ENCODE measurements at places on chromosomes 7 and 10.

GRCh38 chr10:110643653-110644597 is at the start of gene RBM20:
RBM20 (plus strand) TSS chr10:110644336; CDS start chr10:110644455, 119 bp downstream.
- no peak for DNase-seq

GRCh38 chr10:11260170-11260569 is 242.5 kb downstream of the CELF2 start:
- DNase-seq: no peak

DNA sequence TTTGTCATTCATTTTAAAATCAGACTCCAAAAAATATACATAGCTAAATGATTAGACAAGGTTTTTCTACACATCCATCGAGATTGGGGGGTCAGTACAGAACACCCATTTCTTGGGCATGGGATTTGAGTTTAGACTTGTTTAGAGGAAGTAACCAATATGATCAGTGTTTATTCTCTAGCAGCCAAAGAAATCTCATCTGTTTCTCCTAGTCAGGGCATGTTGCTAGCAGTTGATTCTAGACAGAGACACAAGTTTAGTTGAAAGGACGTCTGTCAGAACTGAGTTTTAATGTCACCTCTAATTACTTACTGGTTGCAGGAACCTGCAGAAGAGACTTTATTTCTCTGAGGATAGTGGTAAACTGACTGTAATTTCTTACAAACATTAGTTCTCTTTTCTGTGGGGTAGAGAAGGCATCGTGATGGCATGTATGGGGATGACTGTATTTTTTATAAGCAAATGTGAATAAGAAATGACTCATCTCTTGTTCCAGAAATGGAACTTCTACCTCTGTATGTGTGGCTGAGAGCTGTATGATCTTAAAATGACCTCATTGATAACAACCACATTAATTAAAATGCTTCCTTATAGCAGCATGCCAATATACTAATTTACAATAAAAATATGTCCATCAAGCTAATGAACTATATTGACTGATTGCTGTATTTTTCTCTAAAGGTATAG is 30.6 kb upstream of the RHOBTB1 start:
- DNase-seq: no peak

- no peak for DNase-seq
These were observed 2.0 kb upstream of the PLCE1 start for GRCh38 chr10:93991596-93992284.

DNA sequence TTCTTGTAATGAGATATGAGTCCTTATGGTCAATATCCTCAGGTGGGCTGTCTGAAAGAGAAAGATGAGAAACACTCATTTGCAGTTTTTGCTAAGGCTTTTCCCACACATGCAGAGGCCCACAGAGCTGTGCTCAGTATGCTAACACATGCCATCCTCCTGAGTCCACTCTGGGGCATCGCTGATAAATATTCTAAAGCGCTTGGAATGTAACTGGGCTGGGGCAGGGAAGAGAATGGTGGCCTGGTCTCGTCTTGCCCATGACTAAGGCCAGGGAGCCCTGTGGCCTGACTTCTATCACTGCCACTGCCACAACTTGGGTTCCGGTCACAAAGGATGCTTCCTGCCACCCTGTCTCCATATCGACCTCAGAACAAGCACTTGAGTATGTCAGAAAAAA is 199.7 kb upstream of the FRMD4A start:
- no peak for DNase-seq

DNA sequence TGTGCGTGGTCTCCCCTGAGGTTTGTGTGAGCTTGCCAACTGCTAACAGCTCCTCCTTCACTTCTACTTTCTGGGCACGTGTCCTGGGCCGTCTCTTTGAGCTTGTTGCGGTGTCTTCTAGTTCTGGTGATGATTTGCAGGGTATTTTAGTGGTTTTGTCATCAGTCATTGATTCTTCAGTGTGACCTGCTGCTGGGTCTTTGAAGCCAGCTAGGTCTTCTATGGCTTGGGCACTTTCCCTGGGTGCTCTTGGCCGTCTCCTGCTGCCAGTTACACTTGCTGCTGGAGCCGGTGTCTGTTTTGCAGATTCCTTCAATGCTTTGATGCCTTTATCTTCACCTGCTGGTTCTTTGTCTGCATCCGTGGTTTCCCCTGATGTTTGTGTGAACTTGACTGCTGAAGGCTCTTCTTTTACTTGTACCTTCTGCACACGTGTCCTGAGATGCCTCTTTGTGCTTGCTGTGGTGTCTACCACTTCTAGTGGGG is 23.0 kb downstream of the MKI67 start:
- DNase-seq: no peak

DNA sequence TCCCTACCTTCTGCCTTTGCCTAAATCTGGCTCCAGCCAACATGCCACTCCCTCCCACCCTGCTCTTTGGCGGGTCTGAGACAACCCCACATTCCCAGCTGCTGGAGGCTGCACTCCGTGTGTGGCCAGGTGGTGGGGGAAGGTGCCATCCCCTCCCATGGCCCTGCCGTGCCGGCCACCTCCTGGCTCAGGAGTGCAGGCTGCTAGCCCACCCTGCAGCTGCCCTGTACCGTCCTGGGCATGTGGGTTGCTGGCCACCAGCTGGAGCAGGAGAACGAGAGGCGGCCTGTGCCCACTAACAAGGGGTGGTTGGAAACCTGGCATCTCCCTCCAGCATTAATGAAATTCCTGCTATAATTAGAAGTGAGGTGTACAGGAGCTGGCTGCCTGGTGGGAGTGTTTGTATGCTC is 97.6 kb downstream of the ZMIZ1 start:
- no peak for DNase-seq

DNA sequence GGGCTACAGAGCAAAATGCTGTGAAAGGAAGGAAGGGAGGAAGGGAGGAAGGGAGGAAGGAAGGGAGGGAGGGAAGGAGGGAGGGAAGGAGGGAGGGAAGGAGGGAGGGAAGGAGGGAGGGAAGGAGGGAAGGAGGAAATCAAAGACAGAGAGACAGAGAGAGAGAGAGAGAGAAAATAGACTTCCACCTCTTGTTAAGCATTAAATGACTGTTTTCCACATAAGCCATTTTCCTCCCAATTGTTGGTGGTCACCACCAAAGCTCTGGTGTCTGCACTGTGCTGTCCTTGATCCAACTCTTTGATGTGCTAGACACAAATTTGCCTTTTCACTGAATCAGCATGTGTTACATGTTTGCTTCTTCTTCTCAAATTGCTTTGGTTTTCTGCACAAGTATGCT is 90.7 kb upstream of the INHBA start:
- DNase-seq: no peak

DNA sequence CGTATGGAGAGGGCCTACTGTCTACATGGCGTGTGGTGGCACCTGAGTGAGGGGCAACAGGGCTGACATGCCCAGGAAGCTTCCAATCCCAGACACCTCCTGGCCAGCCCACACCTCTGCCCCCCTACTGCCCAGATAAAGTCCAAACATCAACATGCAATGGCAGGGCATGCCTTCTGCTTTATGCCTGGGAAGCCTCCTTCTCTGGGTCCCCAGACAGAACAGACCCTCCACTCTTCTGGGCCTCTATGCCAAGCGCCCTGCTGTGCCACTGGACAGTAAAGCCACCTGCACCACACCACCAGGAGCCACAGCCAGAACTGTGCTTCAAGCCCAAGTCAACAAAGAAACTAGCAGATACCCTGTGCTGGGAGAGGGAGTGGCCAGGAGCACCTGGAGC is 12.5 kb downstream of the TMEM72 start:
- no peak for DNase-seq

GRCh38 chr7:6146666-6147065 is 115.5 kb downstream of the ANKRD61 start:
- DNase-seq: no peak

- no peak for DNase-seq
These were observed 124.8 kb downstream of the LHFPL3 start for GRCh38 chr7:104453190-104453589.

- DNase-seq: no peak
These were observed 479.6 kb upstream of the POM121L12 start for GRCh38 chr7:52555805-52556204.

DNA sequence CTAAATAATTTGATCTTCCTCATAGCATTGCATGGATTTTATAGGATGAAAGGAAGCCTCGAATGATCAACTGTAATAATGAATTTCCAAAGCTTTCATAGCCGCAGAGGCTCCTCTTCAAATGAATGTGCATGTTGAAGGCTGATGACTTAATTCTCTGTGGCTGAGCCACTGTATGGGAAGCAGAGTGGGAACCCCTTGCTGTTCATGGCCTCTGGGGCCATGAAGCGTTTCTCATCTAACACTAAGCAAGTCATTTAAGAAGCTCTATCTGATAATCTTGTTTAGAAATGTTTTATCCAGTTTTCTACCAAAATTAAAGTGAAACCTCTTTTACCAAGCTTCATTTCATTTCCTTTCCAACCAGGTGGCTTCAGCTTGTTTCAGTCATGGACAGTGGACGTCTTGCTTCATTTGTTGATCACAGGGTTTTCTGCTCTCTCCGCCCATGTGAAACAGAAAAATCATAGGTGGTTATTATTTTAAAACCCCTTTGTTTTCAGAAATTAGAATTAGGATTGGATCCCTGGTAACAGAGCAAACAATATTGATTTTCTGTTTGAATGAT is 10.3 kb upstream of the ADARB2 start:
- no peak for DNase-seq

GRCh38 chr7:25575634-25576033 is 347.3 kb upstream of the NPVF start:
- DNase-seq: no peak

GRCh38 chr7:147432079-147432478 is 1158.5 kb upstream of the C7orf33 start:
- no peak for DNase-seq

DNA sequence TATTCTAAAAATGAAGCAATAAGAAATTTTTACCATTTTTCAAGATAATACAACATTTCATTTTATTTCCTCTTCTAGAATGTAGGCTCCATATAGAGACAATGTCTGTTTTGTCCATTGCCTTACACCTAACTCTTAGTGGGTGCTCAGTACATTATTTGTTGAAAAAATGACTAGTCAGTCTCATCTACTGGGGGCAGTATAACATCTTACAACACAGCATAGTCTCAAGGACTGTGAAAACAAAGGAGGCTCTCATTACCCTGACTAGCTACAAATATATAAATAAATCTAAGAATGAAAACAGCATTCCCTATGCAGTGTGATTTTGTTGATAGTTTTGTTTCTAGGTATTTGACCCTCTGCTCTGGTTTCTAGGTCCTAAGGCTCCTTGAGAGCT is 11.6 kb downstream of the CRPPA start:
- DNase-seq: no peak

DNA sequence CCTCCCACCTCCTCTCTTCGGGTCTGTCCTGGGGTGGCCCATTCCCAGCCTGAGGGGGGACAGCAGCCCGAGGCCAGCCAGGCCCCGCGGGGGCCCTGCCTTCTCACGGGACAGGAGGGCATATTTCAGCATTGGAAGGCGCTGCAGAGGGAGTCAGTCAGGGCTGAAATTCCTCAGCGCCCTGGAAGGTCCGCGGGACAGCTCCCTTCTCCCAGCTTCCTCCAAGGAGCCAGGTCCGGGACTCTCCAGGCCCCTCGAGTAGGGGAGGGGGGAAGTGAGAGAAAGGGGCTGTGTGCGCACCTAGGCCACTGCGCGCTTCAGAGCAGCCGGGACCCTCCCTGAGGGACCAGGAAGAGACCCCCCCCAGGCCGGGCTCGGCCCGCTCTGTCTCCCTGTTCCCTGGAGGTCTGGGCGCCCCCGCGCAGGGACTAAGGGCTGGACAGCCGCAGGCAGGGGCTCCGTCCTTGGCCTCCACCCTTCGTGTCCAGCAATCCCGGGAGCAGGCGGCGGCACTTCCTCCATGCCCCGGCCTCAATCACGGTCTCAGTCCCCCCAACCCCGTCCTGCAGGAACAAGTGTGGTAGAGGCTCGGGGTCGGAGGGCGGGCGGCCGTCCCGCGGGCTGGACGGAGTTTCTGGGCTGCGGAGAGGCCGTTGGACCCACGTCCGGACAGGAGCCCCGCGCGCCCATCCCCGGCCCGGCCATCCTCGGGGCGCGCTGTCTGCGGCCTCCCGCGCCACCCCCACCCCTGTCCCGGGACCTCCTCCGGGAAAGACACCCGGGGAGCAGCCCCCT is 6.0 kb upstream of the ELFN1 start:
- no peak for DNase-seq

- DNase-seq: no peak
These were observed 46.0 kb downstream of the FOXK1 start for GRCh38 chr7:4727914-4728705.

- no peak for DNase-seq
These were observed 69.9 kb downstream of the HYCC1 start for GRCh38 chr7:22944022-22944421.

DNA sequence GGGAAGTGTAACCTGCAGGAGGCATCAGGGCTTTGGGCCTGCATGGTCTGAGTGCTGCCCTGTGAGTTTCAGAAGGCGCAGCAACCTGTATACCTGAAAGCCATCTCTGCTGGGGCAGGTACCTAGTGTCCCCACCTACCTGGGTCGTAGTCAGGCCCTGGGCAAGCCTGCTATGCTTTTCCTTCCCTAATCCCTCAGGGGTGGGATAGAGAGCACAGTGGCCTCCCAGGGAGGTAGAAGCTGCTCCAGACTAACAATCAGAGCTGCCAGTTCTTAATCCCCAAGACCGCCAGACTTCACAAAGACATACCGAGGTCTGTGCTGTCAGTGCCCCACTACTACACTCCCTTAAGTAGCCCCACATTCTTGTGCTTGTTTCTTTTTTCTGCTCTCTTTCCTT is 52.0 kb downstream of the PTEN start:
- DNase-seq: no peak

GRCh38 chr10:90337316-90337715 is 520.5 kb downstream of the HTR7 start:
- no peak for DNase-seq

DNA sequence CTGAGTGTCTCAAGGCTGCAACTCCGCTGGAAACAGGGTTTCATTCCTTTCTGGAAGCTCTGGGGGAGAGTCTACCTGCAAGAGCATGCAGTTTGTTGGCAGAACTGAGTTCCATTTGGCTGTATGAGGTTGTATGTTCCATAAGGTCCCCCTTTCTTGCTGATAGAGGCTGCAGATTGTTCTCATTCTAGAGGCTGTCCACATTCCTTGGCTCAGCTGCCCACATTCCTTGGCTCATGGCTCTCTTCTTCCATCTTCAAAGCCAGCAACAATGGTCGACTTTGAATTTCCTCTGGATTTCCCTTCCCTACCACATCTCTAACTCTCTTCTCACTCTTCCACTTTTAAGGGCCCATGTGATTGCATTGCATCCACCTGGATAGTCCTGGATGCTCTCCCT is 147.3 kb upstream of the CDCA7L start:
- DNase-seq: no peak

- no peak for DNase-seq
These were observed 183.4 kb downstream of the DNAJB6 start for GRCh38 chr7:157520249-157520648.

DNA sequence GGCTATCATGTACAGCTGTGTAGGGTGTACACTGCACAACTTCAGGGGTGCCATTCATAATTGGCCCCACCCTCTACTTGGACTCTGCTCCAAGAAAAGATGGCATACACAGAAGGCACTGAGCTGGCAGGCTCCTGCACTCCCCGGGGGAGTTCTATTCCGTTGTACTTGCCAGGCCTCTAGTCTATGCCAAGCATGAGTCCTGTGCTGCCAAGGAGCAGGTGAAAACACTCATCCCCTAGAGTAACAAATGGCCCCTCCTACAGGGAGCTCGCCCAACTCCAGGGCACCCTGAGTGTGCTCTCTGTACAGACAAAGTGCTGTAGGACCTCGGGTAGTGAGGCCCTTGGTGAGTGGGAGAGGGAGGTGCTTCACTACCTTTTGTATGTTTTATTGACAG is 127.2 kb downstream of the SLIT1 start:
- DNase-seq: no peak

GRCh38 chr7:68461430-68461829 is 1136.8 kb upstream of the AUTS2 start:
- no peak for DNase-seq
